T-cell (primary cell): ENCODE measurements at places on chromosomes 1 and 21. TPM values are rescaled to one million over a fixed set of nuclear protein-coding genes. Genes with fewer than 3 reads are reported as not detected.

HTR6 gene
- 0.90 TPM for total RNA-seq

CYP2J2 gene
- total RNA-seq = 0.98 TPM

RNU1-3 gene
- total RNA-seq = 4,743 TPM

GRCh38 chr1:70083519-70083918, 121.9 kb downstream of the LRRC40 start:
- DNase-seq = no peak

- no peak for DNase-seq
These were observed 19.8 kb upstream of the C1orf21 start for GRCh38 chr1:184366997-184367396.

- no peak for DNase-seq
These were observed 5.1 kb upstream of the DESI2 start for GRCh38 chr1:244647819-244648218.

DNA sequence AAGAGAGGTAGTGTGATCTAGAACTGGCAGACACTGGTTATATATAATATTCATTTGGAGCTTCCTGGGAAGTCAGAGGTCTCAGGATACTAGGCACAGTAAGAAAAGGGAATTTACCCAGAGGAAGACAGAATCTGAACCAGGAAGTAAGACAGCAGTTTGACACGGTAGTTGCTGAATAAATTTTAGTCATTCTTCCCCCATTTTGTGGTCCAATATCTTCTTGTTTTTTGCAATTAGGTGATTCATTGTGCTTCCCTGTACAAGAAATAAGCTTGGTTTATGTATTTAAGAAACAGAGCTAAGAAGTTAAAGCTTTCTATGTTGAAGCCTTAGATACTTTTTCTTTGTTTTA, 1.3 kb downstream of the TMEM167B start:
- no peak for DNase-seq

OR14C36 gene
- total RNA-seq = not detected

KLHDC7A gene
- total RNA-seq = not detected

KCNK1 gene
- 0.36 TPM for total RNA-seq

LCE2C gene
- total RNA-seq = not detected

CITED4 gene
- total RNA-seq = 34.3 TPM

GRCh38 chr1:32696041-32696440, 6.5 kb downstream of the SYNC start:
- DNase-seq = no peak

DNA sequence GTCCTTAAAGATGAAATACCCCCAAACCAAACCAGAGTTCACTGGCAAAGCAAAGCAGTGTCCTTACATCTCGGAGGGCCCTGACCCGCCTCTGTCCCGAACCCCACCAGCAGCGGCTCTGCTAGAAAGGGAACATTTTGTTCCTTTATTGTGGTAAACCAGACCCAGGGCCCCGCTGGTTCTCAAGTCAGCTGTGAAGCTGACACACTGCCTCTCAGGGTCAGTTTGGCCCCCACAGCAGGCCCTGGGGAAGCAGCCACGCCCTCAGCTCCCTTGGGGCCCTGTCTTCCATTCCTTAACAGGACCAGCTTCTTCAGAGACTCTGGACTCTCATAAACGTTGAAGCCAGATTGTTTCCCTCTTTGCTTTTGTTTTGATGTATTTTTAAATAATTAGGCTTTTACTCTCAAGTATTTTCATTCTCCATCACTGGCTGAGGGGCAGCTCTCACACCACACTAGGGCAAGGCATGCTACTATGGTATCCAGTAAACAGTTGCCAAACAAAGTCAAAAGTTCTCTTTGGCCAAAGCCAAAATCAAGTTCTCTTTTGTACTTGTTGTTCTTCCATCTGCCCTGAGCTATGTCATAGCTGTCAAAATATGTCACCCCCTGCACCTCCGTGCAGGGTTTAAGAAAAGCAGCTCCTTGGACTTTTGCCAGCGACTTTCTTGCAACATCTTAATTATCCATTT, 61.1 kb upstream of the ANGPTL1 start:
- DNase-seq = no peak

DNA sequence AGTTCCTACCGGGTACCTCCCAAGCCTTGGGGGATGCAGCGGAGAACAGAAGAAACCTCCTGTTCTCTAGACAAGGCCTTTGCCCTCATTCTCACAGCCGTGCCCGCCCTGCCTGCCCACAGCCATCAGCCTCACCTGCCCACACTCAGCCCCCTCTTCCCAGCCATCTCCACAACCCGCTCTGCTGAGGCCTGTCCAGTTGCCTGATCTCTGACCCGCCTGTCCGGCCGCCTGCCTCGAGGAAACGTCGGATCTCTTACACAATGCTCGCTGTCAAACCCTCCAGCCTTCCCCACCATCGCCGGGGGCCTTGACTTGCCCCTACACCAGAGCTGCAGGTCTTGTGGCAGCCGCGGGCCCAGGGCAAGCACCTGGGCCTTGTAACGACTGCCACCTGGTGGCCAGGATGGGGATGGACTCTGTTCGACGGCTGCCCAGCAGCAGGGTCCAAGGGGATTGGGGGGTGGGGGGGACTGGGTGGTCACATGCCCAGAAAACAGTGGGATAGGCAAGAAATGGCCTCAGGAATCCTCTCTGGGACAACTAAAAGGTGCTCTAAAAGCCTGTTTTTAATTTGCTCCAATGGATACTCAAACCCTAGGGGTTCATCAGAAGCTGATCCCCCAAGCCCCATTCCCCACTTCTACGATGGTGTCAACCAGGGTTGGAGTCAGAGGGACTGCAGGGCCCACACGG, 31.0 kb downstream of the SLC45A1 start:
- peak; percentile 72 for DNase-seq

CD164L2 gene
- total RNA-seq = not detected

GRCh38 chr1:57277681-57278080, 146.2 kb downstream of the DAB1 start:
- DNase-seq = no peak

DNA sequence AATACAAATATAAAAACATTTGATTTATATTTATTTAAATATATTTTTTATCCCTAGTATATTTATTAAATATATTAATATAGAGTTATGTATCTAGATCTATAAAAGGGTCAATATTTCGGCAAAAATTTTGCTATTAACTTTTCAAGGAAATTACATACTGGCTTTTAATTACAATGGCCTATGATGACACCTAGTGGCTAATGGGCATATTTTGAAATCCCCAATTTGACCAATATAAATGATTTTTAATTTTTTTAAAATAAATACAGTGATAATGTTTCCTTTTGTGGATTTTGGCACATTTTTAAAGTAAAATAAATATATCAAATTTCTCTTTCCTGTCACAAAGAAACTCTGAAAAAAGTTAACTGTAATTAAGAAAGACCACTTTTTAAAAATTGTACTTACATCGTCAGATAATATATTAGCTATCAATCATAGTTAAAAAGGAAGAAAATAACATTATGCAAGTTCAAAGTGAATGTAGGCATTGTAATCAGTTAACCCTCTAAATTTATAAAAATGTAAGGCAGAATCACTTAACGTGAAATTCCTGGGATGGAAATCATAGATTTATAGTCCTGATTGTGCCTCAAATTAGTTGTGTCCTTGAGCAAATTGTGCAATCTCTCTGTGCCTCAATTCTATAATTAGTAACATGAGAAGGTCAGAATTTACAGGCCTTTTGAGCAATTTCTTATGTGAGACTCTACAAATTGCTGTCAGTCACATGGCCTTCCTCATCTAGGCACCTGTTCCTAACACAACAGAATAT, 25.6 kb upstream of the RGS13 start:
- DNase-seq = no peak
